ENCODE measurements at places on chromosomes 2 and 18.

DNA sequence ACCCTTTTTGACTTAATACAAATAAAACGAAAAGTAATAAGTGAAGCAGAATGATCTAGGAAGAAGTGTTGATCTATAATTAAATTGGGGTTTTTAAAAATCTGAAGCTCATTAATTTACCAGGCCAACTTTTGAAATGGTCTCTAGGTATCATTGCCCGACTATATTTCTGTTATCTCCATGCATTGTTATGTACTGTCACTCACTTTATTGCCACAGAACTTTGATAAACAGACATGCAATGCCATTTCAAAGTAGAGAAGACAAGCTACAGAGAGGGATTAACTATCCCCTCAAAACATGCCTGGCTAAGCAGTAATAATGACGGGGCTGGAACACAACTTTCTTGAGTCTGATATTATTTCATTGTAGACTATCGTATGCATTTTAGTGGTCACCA lies 147.6 kb upstream of the ITGA4 start:
- no peak for DNase-seq

GRCh38 chr2:46032161-46032813 lies 264.9 kb upstream of the EPAS1 start:
- no peak for DNase-seq

GRCh38 chr2:190255676-190256075 lies 64.0 kb downstream of the HIBCH start:
- DNase-seq = no peak

DNA sequence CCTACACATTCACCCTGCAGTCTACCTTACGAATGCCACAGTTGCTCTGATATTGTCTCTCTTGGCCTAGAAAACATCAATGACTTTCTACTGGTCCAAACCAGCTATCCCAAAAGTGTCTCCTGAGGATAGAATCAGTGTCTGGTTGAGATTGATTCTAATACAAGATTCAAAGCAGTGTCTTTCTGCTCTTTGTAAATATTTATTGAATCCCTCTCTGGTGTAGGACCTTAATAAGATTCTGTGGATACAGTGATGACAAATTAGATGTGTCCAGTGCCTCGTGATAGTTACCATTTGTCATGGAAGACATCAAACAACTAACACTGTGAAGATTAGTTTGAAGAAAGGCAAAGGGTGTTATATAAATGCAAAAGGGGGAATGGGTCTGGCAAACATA lies 380.7 kb upstream of the TRIB2 start:
- no peak for DNase-seq

- DNase-seq = no peak
These were observed 141.8 kb upstream of the MYT1L start for GRCh38 chr2:2472881-2473280.

GRCh38 chr2:101463911-101464641 lies 10.8 kb downstream of the RFX8 start:
- DNase-seq = no peak

- DNase-seq = no peak
These were observed 142.4 kb upstream of the AQP4 start for GRCh38 chr18:27007880-27008279.

- no peak for DNase-seq
These were observed 19.4 kb upstream of the TTC39C start for GRCh38 chr18:23995180-23995579.

GRCh38 chr18:53795061-53795460 lies 429.4 kb downstream of the MBD2 start:
- DNase-seq = no peak

DNA sequence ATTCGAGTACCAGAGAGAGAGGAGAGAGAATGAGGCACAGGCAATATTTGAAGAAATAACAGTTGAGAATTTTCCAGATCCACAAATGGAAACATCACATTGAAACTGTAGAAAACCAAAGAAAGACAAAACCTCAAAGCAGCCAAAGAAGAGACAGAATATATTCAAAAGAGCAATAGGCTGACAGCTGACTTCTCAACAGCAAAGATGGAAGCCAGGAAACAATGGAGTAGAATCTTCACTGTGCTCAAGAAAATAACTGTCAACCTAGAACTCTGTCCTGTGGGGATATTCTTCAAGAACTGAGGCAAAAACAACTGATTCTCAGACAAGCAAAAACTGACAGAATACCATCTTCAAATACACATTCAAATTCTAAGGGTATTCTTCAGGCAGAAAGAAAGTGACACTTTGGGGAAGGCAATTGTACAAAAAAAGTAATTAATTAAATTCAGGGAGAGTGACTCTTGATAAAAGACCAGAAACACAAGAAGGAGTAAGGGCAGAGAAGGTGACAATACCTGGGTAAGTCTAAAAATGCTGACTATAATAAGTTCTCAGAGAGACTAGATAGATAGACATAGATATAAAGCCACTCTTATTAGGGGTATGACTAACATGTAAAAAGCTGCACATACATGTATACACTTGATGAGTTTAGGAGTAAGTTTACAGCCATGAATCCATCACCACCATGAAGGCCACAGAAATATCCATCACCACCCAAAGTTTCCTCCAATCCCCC lies 25.6 kb downstream of the ANKMY1 start:
- DNase-seq = no peak

GRCh38 chr2:82215212-82215611 lies 1910.7 kb upstream of the LRRTM1 start:
- no peak for DNase-seq

GRCh38 chr2:172763079-172763478 lies 27.4 kb downstream of the RAPGEF4 start:
- DNase-seq = no peak

- no peak for DNase-seq
These were observed 123.2 kb upstream of the LRP1B start for GRCh38 chr2:142254031-142254430.

- no peak for DNase-seq
These were observed 292.0 kb downstream of the ASXL3 start for GRCh38 chr18:33870059-33870458.

DNA sequence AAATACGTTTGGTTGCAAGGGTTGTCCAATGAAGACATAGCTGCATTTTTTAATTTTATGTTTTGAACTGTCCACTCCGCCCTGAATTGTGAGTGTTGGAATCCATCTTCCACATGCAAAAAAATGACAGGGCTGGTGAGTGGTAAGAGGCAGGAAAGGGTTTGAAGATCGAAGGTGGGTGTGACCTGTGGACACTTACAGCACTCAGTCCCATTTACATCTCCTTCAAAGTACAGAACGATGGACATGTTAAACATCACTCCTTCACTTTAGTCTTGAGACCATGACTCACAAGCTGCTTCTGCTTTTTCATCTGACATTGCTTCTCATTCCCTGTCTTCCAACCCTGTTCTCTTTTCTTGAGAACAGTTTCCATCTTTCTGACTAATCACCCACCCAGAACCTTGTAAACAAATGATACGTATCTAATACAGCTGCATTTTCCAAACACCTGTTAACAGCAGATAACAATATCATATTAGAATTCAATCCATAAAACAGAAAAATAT lies 179.3 kb downstream of the ZNF516 start:
- no peak for DNase-seq

GRCh38 chr2:36222485-36222884 lies 133.1 kb upstream of the CRIM1 start:
- DNase-seq = no peak
